ENCODE measurements at places on chromosomes 3 and 15.

GRCh38 chr15:97995881-97996603, 35.5 kb downstream of the ARRDC4 start:
- no peak for DNase-seq
- no peak overlapping the region for H3K27ac ChIP-seq
- H3K27me3 ChIP-seq: no peaks in the 10 kb centered on the region
- no peak overlapping the region for H3K4me3 ChIP-seq

GRCh38 chr15:86735247-86736040, 655.8 kb downstream of the AGBL1 start:
- H3K4me3 ChIP-seq: no peak overlapping the region
- no peaks in the 10 kb centered on the region for H3K36me3 ChIP-seq
- no peak overlapping the region for H3K27ac ChIP-seq
- no peaks in the 10 kb centered on the region for H3K27me3 ChIP-seq
- DNase-seq: no peak
- no peaks in the 10 kb centered on the region for H3K4me1 ChIP-seq

DNA sequence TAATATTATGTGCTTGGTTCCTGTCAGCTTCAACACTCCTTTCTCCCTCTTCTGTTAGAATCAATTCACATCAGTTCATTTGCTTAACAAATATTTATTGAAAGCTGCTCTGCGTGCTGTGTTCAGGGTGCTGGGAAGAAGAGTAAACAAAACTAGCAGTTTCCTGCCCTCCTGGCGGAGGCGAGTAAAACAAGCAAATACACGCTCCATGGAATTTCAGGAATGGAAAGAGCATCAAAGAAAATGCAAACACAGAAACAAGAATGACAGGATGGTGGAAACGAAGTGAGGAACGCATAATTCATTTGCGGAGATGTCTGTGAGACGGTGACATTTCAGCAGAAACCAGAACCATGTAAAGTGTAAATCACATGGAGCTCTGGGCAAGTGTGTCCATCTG, 49.4 kb upstream of the SPTSSB start:
- H3K27ac ChIP-seq: no peak overlapping the region
- peaks cover 30% of the 10 kb centered on the region for H3K27me3 ChIP-seq
- no peaks in the 10 kb centered on the region for H3K36me3 ChIP-seq
- no peak for DNase-seq
- no peaks in the 10 kb centered on the region for H3K4me1 ChIP-seq

GRCh38 chr3:66729687-66730393, 229.0 kb upstream of the LRIG1 start:
- H3K4me1 ChIP-seq: no peaks in the 10 kb centered on the region
- no peaks in the 10 kb centered on the region for H3K27me3 ChIP-seq
- no peak overlapping the region for H3K27ac ChIP-seq
- H3K4me3 ChIP-seq: no peak overlapping the region

DNA sequence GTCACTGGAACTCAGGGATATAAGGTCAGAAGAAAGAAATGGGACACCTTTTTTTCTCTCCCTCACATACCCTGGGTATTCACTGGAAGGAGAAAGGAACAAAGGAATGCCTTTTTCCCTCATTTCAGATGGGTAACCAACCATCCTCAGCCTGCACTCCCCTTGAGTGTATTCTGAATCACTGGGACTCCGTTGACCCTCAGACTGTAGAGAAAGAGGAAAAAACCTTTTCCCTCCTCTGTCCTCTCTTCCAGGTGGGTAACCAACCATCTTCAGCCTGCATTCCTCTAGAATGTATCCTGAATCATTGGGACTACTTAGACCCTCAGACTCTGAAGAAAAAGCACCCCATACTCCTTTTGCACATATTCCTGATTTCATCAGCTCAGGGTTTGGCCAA, 11.4 kb downstream of the PRR20G start:
- H3K4me3 ChIP-seq: no peak overlapping the region
- H3K36me3 ChIP-seq: no peaks in the 10 kb centered on the region
- DNase-seq: no peak
- no peak overlapping the region for H3K27ac ChIP-seq
- no peaks in the 10 kb centered on the region for H3K4me1 ChIP-seq
- H3K27me3 ChIP-seq: peaks cover 9% of the 10 kb centered on the region

DNA sequence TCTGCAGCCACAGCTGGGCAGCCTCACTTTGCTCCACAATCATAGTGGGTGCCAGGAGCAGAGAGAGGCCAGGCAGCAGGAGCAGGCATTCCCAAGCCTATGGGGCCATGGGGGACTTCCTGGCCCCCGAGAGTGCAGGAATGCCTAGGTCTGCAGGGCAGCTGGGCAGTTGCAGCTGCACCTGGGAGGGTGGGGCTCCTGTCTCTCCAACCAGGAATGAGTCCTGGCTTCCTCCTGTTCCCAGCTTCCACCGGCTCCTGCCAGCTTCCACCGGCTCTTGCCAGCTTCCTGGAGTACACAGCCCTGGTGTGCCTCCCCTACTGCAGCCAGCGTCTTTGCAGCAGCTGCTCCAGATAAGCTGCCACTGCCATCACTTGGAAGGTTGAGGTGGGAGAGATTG, 86.3 kb upstream of the CDV3 start:
- no peak overlapping the region for H3K4me3 ChIP-seq
- no peak for DNase-seq
- H3K4me1 ChIP-seq: peaks cover 42% of the 10 kb centered on the region
- no peaks in the 10 kb centered on the region for H3K27me3 ChIP-seq
- H3K36me3 ChIP-seq: peaks cover 6% of the 10 kb centered on the region
- no peak overlapping the region for H3K27ac ChIP-seq

- no peaks in the 10 kb centered on the region for H3K4me1 ChIP-seq
- peaks cover 13% of the 10 kb centered on the region for H3K27me3 ChIP-seq
- no peak overlapping the region for H3K4me3 ChIP-seq
Measured at GRCh38 chr15:39699516-39700374, 82.9 kb downstream of the FSIP1 start.

GRCh38 chr3:53159156-53160060, 1.6 kb upstream of the PRKCD start:
- H3K4me1 ChIP-seq: peaks cover 17% of the 10 kb centered on the region
- no peaks in the 10 kb centered on the region for H3K36me3 ChIP-seq
- H3K4me3 ChIP-seq: peak overlapping the region; percentile 79
- no peak overlapping the region for H3K27ac ChIP-seq
- H3K27me3 ChIP-seq: peaks cover 62% of the 10 kb centered on the region
